Esophagus muscularis mucosa (tissue), 4 donors: ENCODE measurements at places on chromosomes 6 and 20. TPM values are rescaled to one million over a fixed set of nuclear protein-coding genes. Genes with fewer than 3 reads are reported as not detected.

DNA sequence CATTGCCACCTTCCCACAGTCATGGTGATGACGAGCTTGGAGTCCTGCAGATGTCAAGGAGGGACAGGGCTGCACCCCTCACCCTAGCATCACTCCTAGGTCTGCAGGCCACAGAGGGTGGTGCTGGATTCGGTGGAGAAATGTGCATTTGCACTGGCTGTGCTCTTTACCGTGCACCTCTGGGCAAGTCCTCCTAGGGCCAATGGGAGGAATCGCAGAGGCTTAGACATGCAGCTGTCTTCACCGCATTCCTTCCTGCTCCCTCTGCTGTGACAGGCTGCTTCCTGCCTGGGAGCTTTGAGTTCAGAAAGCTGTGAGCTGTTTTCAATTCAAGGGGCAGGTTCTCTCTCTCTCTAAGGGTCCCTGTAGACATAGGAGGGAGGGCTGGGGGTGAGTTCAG, 85.1 kb downstream of the EDN3 start:
- H3K27ac ChIP-seq: no peak overlapping the region
- H3K4me3 ChIP-seq: no peak overlapping the region
- H3K27me3 ChIP-seq: no peaks in the 10 kb centered on the region
- no peak for DNase-seq

DNA sequence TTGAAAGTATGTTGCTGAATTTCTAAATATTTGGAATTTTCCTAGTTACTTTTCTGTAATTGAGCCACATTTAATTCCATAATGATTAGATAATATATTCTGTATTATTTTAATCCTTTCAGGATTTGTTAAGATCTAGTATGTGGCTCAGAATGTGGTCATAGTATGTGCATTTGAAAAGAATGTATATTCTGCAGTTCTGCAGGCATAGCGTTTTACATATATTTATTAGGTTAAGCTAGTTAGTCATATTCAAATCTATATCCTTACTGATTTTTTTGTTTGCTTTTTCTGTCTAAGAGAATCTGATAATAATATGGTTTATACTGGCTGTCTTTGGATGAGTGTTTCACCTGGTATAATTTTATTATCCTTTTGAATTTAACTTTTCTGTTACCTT, 33.2 kb downstream of the LIN28B start:
- no peaks in the 10 kb centered on the region for H3K27me3 ChIP-seq
- no peak overlapping the region for H3K27ac ChIP-seq
- peaks cover 1% of the 10 kb centered on the region for H3K4me1 ChIP-seq
- no peak for DNase-seq
- no peaks in the 10 kb centered on the region for H3K36me3 ChIP-seq

GRCh38 chr20:61516346-61517208, 264.5 kb downstream of the CDH4 start:
- H3K27ac ChIP-seq: no peak overlapping the region
- DNase-seq: no peak
- no peak overlapping the region for H3K4me3 ChIP-seq
- peaks cover 28% of the 10 kb centered on the region for H3K27me3 ChIP-seq

CDH4 gene
- total RNA-seq: 0.50 TPM

GRCh38 chr6:161138543-161139303, 135.1 kb downstream of the AGPAT4 start:
- peak; percentile 77 for DNase-seq
- H3K27me3 ChIP-seq: no peaks in the 10 kb centered on the region
- no peak overlapping the region for H3K4me3 ChIP-seq
- H3K4me1 ChIP-seq: no peaks in the 10 kb centered on the region

GRCh38 chr6:8043221-8043620, 21.0 kb downstream of the BLOC1S5 start:
- no peaks in the 10 kb centered on the region for H3K27me3 ChIP-seq
- no peak overlapping the region for H3K4me3 ChIP-seq
- no peak for DNase-seq
- no peak overlapping the region for H3K27ac ChIP-seq

- no peaks in the 10 kb centered on the region for H3K36me3 ChIP-seq
- H3K27ac ChIP-seq: no peak overlapping the region
These were observed 159.5 kb upstream of the PTPN1 start for GRCh38 chr20:50350510-50351249.

- H3K36me3 ChIP-seq: no peaks in the 10 kb centered on the region
- DNase-seq: no peak
- no peaks in the 10 kb centered on the region for H3K27me3 ChIP-seq
These were observed 872.9 kb upstream of the GJE1 start for GRCh38 chr6:141259807-141260206.

PPIL4 gene
- total RNA-seq: 22.4 TPM

DNA sequence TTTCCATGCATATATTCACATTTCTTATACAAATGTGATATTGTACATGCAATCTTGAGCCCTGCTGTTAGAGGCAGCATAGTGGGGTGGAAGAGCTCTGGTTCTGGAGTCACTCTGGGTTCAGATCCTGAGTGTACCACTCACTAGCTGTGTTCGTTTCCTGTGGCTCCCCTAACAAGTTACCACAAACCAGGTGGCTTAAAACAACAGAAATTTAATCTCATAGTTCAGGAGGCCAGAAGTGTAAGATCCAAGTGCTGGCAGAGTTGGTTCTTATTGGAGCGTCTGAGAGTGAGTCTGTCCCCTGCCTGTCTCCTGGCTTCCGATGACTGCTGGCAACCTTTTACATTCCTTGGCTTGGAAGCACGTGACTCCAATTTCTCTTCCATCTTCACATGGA, 115.6 kb downstream of the MAP3K7 start:
- H3K27ac ChIP-seq: no peak overlapping the region
- DNase-seq: no peak
- no peaks in the 10 kb centered on the region for H3K36me3 ChIP-seq
- H3K4me1 ChIP-seq: no peaks in the 10 kb centered on the region

DSP gene
- 6.5 TPM for total RNA-seq

DNA sequence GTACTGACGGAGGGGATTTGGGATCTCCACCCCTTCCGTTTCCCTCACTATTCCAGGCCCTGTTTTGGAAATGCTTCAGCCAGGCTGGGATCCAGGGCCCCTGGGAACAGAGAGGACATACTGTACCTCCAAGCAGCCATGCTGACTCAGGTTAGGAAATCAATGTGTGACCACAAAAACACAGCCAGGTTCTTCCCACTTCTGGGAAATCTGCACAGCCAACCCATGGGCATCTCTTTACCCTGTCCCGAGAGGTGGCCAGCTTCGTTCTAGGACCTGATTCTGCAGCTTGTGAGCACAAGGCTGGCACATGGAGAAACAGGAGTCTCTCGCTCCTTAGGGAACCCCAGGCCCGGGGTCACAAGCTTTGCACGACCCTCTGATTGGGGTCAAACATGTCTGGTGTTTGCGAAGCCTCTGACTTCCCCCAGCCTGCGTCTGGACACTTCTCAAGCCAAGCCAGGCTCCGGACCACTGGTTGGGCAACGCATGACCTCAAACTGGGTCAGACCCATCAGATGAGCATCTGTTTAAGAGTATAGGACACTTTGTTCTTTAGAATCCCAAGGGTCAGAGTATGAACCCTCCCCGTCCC, 8.3 kb upstream of the TTPAL start:
- H3K4me1 ChIP-seq: no peaks in the 10 kb centered on the region
- no peaks in the 10 kb centered on the region for H3K27me3 ChIP-seq
- no peaks in the 10 kb centered on the region for H3K36me3 ChIP-seq
- DNase-seq: no peak
- no peak overlapping the region for H3K27ac ChIP-seq
- no peak overlapping the region for H3K4me3 ChIP-seq

IL17A gene
- not detected for total RNA-seq

SLC22A3 gene
- total RNA-seq: 17.4 TPM

GRCh38 chr20:50133041-50133440, 20.1 kb upstream of the UBE2V1 start:
- H3K4me3 ChIP-seq: no peak overlapping the region
- DNase-seq: no peak
- peaks cover 44% of the 10 kb centered on the region for H3K4me1 ChIP-seq
- peaks cover 50% of the 10 kb centered on the region for H3K36me3 ChIP-seq
- H3K27ac ChIP-seq: peak overlapping the region; percentile 84

CGA gene
- total RNA-seq: not detected

CST2 gene
- total RNA-seq: 0.45 TPM

SCUBE3 gene
- 8.0 TPM for total RNA-seq

MAPK13 gene
- total RNA-seq: 5.0 TPM
